ENCODE measurements at places on chromosomes 2 and 18.

GRCh38 chr2:112048887-112049286 is 6.2 kb upstream of the TMEM87B start:
- DNase-seq, result no peak

- no peak for DNase-seq
These were observed 56.5 kb upstream of the ATL2 start for GRCh38 chr2:38433607-38433975.

DNA sequence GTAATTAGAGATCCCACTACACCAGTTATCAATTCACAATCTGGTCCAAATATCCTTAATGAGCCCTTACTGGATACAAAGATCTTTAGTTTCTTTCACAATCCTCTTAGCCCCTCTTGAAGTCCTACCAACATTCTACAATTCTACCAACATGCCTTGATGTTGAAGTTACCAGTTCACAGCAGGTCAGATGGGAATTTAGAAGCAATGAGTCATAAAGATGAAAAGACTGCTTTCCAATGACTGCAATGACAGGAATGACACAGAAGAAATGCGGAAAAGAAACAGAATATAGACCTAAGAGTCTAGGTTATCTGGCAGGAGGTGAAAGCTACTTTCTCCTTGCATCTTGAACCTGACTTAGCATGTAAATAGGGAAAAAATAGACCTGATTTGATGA is 24.5 kb downstream of the RTTN start:
- DNase-seq, result no peak

- no peak for DNase-seq
These were observed 14.1 kb upstream of the ZSWIM2 start for GRCh38 chr2:186862869-186863709.

GRCh38 chr2:109242654-109243331 is 113.8 kb downstream of the SH3RF3 start:
- no peak for DNase-seq

DNA sequence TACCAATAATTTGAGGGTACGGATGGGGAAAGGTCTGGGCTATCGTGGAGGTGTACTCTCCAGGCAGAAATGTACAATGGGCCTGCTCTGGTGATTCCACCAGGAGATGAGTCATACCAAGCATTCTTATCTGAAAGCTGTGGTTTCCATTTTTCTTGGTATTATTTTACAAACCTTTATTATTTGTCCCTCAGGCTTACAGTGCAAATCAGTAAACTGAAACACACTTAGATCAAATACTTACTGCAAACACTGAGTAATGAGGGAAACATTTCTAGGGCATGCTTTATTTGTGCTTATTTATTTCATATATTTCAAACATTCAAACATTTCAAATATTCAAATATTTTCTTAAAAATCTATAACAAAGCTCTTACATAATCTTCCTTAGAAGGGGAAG is 319.8 kb downstream of the RND3 start:
- no peak for DNase-seq

- DNase-seq, result no peak
These were observed 7.9 kb upstream of the CETN1 start for GRCh38 chr18:572091-572830.

- no peak for DNase-seq
These were observed 159.6 kb upstream of the SIX2 start for GRCh38 chr2:45168711-45169338.

DNA sequence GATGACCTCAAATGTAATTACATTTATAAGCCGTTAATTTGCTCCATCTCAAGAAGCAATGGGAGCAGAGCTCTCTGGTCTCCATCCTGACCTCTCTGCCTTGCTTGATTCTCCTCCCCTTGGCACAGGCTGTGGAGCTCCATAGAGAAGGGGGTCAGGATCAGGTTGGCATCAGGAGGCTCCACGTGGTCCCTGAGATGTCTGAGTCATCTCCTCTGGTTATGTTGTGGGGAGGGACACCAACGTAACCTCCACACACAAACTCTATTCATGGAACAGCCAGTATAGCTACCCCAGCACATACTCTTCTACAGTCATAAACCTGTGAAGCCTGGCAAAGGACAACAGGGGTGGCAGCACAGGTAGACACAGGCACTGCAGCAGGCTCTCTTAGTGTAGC is 29.0 kb downstream of the TRABD2A start:
- no peak for DNase-seq

GRCh38 chr18:75034937-75035336 is 174.0 kb downstream of the PTGR3 start:
- DNase-seq, result no peak

- DNase-seq, result no peak
These were observed 93.2 kb downstream of the PLEKHM3 start for GRCh38 chr2:207932106-207932505.

DNA sequence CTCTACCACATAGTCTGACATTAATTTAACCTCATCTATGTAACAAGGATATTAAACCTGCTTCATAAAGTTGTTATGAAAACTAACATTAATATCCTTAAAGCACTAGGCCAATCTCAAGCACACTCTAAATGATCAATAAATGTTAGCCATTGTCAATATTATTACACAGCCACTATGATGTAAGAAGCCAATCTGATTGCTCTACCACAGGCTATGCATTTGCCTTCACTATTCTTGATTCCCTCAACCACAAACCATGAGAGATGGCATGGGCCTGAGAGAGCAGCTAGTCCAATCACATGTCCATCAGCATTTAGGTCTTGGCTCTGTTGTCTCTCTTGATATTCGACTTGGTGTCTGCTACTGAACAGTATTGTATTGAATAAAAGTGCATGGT is 4.2 kb downstream of the SLC25A12 start:
- no peak for DNase-seq

DNA sequence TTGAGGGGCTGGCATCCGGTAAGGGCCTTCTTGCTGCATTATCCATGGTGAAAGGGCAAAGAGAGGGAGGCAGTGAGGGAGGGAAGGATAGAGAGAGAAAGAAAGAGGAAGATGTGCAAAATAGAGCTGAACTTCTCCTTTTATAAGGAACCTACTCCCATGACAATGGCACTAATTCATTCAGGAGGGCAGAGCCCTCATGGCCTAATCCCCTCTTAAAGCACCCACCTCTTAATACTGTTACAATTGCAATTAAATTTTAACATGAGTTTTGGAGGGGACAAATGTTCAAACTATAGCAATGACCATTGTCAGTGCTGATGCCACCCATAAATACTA is 60.2 kb downstream of the CXCR4 start:
- no peak for DNase-seq

- peak; percentile 71 for DNase-seq
These were observed 1.3 kb upstream of the CYP26B1 start for GRCh38 chr2:72148837-72149555.

- DNase-seq, result no peak
These were observed 70.8 kb downstream of the SPRED2 start for GRCh38 chr2:65361623-65362022.

DNA sequence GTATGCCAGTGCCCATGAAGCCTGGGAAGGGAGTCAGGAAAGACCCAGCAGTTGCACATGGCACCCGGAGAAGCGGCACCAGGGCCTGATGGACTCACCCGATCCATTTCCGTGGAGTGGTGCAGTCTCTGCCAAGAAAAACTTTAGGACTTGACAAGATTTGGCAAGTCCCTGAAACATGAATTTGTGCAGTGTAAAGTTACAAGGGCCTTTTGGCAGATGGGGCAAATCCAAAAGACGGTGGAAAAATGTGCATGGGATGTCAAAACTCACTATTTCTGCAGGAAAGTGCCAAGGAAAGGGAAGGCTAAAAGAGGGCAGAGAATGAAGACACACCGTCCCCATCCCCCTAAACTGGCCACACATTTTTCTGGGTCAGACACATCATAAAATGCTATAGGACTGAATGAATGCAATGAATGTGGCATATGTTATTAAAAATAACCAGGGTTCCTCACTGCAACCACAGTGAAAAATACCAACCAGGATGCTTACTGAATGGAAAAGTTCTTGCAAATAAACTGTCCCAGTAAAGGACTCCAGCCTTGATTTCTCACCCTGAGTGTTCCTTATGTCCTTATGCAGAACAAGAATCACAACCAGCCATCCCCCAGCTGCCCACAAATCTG is 173.5 kb upstream of the SIX2 start:
- no peak for DNase-seq

- no peak for DNase-seq
These were observed 3.4 kb downstream of the SERPINB2 start for GRCh38 chr18:63890950-63891304.

DNA sequence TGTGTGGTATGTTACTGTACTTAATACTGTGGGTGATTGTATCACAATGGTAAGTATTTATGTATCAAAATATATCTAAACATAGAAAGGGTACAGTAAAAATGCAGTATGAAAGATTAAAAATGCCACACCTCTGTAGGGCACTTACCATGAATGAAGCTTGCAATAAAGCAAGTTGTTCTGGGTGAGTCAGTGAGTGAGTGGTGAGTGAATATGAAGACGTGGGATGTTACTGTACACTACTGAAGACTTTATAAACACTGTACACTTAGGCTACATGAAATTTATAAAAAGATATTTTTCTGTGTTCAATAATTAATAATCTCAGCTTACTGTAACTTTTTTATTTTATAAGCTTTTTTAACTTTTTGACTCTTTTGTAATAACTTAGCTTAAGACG is 1162.4 kb upstream of the NRXN1 start:
- DNase-seq, result no peak

GRCh38 chr2:54464341-54464740 is 8.2 kb downstream of the SPTBN1 start:
- DNase-seq, result no peak

GRCh38 chr18:72846736-72847533 is 20.9 kb downstream of the NETO1 start:
- DNase-seq, result no peak

DNA sequence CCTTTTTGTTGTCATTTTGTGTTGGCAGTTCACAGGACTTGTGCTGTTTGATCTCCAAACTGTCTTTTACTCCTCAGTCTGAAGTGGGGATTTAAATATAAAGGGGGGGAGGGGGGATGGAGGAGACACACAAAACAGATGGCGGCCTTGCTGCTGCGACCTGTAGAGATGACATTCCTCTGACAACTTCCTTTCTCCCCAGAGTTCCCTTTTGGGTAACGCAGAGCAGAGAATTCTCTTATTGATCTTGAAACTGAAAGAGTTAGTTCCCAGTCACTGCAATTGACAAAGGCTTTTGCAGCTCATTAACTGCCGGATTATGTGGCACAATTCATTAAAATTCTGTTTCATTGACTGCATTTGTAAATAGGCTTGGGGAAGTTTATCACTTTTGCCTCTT is 279.3 kb downstream of the TSN start:
- no peak for DNase-seq

DNA sequence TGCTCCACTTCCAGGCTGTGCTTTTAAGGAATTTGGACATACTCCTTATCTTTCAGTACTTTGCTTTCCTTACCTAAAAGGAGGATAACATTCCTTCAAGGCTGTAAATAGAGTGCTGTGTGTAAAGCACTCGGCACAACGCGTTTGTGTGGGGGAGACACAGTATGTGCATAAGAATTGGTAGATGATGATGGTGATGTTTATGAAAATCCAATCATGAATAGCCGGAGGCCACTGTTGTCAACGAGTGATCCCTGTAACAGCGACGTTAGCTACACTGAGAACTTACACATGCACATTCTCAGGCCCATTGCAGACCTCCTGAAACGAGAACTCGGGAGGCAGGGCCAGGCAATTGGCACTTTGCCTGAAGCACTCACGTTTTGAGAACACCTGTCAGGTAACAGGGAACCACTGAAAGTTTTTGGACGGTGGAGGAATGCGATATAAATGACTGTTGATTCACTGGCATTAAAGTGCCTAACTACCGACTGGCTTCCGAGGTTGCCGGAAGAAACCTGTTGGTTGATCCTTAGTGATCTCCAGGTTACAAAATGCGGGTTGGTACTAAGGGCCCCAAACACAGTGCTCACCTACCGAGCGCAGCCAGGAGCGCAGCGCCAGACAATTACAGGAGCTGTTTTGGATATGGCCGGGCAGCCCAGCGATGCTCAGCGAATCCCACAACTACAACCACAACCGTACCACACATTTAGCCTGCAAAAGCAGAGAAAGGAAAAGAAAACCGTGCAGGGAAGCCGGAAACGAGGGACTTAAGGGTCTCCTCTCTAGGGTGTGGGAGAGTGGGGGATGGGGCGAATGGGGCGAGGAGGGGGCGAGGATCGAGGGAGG is 1.0 kb upstream of the MAP4K4 start:
- DNase-seq, result no peak

DNA sequence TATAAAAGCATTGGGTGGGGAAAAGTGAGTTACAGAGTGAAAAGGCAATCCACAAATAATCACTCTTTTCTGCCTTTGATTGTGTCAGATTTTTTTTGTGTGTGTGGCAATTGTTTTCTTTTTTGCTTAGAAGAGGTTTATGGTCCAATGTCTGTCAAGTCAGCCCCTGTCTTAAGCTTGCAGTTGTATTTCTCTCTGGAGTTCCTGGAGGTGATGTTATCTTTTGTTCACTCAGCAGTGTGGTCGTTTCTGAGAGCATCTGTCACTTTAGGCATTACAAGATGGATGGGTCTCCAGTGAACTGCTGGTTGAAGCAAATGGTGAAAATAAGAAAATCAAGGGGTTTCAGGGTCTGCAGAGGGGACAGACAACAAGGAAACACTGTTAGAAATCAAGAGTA is 121.3 kb downstream of the GREB1L start:
- DNase-seq, result no peak

DNA sequence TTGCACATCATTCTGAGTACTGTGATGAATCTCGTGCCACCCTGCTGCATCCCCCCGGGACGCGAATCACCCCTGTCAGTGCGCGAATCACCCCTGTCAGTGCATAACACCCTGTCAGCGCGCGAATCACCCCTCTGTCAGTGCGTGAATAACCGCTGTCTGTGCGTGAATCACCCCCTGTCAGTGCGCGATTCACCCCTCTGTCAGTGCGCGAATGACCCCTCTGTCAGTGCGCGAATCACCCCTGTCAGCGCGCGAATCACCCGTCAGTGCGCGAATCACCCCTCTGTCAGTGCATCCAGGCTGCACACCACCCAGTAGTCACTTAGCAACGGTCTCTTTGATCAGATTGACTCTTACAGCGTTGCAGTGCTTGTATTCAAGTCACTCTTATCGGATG is 134.4 kb upstream of the TPO start:
- no peak for DNase-seq

GRCh38 chr18:23825978-23826405 is 136.7 kb downstream of the LAMA3 start:
- DNase-seq, result peak; percentile 55

- DNase-seq, result no peak
These were observed 7.4 kb downstream of the ODC1 start for GRCh38 chr2:10440736-10441135.

GRCh38 chr18:1244397-1245122 is 339.9 kb downstream of the ADCYAP1 start:
- no peak for DNase-seq

- no peak for DNase-seq
These were observed 439.3 kb upstream of the MAP2 start for GRCh38 chr2:208984376-208985090.

DNA sequence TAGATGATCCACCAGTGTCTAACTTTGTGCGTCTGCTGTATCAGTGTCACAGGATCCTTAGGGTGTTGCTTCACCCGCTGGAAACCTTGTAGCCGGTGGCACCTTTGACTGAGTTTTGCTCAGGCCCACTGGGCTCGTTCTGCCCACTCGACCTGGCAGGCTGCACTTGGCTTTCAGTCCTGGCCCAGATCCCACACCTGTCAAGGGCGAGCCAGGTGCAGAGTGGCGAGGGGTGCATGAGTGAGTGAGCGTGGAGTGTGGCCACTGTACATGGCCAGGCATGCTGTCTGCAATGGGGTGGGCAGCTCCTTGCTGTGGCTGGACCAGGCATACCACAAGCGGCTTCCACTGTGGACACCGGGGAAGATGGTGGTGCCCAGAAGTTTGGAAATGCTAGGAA is 179.0 kb downstream of the FAM210A start:
- no peak for DNase-seq
